ENCODE measurements at places on chromosomes 11 and 22.

- H3K27me3 ChIP-seq = peaks cover 1% of the 10 kb centered on the region
- no peak for DNase-seq
- no peak overlapping the region for H3K27ac ChIP-seq
- no peak overlapping the region for H3K4me3 ChIP-seq
- no peaks in the 10 kb centered on the region for H3K36me3 ChIP-seq
Observed at GRCh38 chr11:107731941-107732688, 20.3 kb upstream of the SLN start.

- H3K4me3 ChIP-seq = no peak overlapping the region
- peaks cover 7% of the 10 kb centered on the region for H3K36me3 ChIP-seq
- peaks cover 7% of the 10 kb centered on the region for H3K4me1 ChIP-seq
Observed at GRCh38 chr11:12359761-12360160, 17.6 kb upstream of the PARVA start.

DNA sequence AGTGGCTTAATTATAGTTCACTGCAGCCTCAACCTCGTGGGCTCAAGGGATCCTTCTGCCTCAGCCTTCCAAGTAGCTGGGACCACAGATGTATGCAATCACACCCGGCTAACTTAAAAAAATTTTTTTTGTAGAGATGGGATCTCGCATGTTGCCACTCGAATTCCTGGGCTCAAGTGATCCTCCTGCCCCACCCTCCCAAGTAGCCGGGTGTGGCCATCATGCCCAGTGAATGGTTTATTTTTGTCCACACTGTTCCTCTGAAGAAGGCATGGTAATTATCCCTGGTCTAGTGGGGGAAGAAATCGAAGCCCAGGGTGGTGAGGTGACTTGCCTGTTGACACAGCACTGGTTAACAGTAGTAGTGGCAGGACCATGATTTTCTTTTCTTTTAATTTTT, 1.9 kb downstream of the SAC3D1 start:
- H3K4me1 ChIP-seq = peaks cover 3% of the 10 kb centered on the region
- peaks cover 8% of the 10 kb centered on the region for H3K27me3 ChIP-seq
- peak overlapping the region; percentile 90 for H3K4me3 ChIP-seq
- H3K36me3 ChIP-seq = no peaks in the 10 kb centered on the region
- DNase-seq = no peak

- no peaks in the 10 kb centered on the region for H3K4me1 ChIP-seq
- H3K27ac ChIP-seq = no peak overlapping the region
- H3K4me3 ChIP-seq = no peak overlapping the region
- no peaks in the 10 kb centered on the region for H3K36me3 ChIP-seq
- H3K27me3 ChIP-seq = peaks cover 9% of the 10 kb centered on the region
Observed at GRCh38 chr22:39094717-39095389, 2.2 kb upstream of the APOBEC3H start.

- no peak overlapping the region for H3K4me3 ChIP-seq
- DNase-seq = no peak
- H3K36me3 ChIP-seq = no peaks in the 10 kb centered on the region
- H3K27ac ChIP-seq = no peak overlapping the region
- peaks cover 6% of the 10 kb centered on the region for H3K27me3 ChIP-seq
- H3K4me1 ChIP-seq = peaks cover 6% of the 10 kb centered on the region
Observed at GRCh38 chr22:25070956-25071355, 118.4 kb downstream of the KIAA1671 start.

- no peak for DNase-seq
- H3K27ac ChIP-seq = no peak overlapping the region
- H3K4me1 ChIP-seq = no peaks in the 10 kb centered on the region
- no peaks in the 10 kb centered on the region for H3K27me3 ChIP-seq
- H3K4me3 ChIP-seq = no peak overlapping the region
Observed at GRCh38 chr11:5368502-5369043, 15.0 kb upstream of the OR51M1 start.

GRCh38 chr11:110613197-110613918, 98.9 kb downstream of the ARHGAP20 start:
- H3K4me3 ChIP-seq = no peak overlapping the region
- DNase-seq = no peak
- H3K36me3 ChIP-seq = no peaks in the 10 kb centered on the region
- no peaks in the 10 kb centered on the region for H3K4me1 ChIP-seq

- H3K4me1 ChIP-seq = no peaks in the 10 kb centered on the region
- peaks cover 4% of the 10 kb centered on the region for H3K36me3 ChIP-seq
- H3K27me3 ChIP-seq = peaks cover 2% of the 10 kb centered on the region
- no peak overlapping the region for H3K4me3 ChIP-seq
- no peak overlapping the region for H3K27ac ChIP-seq
Observed at GRCh38 chr11:46642627-46643335, 25.4 kb downstream of the ATG13 start.

GRCh38 chr11:110156503-110156902, 63.3 kb downstream of the ZC3H12C start:
- peaks cover 2% of the 10 kb centered on the region for H3K27me3 ChIP-seq
- no peak overlapping the region for H3K27ac ChIP-seq
- no peak for DNase-seq
- peaks cover 9% of the 10 kb centered on the region for H3K4me1 ChIP-seq

GRCh38 chr11:42490506-42490905, 821.3 kb upstream of the API5 start:
- no peak overlapping the region for H3K4me3 ChIP-seq
- H3K27ac ChIP-seq = no peak overlapping the region
- H3K4me1 ChIP-seq = no peaks in the 10 kb centered on the region
- H3K27me3 ChIP-seq = no peaks in the 10 kb centered on the region
- no peak for DNase-seq

DNA sequence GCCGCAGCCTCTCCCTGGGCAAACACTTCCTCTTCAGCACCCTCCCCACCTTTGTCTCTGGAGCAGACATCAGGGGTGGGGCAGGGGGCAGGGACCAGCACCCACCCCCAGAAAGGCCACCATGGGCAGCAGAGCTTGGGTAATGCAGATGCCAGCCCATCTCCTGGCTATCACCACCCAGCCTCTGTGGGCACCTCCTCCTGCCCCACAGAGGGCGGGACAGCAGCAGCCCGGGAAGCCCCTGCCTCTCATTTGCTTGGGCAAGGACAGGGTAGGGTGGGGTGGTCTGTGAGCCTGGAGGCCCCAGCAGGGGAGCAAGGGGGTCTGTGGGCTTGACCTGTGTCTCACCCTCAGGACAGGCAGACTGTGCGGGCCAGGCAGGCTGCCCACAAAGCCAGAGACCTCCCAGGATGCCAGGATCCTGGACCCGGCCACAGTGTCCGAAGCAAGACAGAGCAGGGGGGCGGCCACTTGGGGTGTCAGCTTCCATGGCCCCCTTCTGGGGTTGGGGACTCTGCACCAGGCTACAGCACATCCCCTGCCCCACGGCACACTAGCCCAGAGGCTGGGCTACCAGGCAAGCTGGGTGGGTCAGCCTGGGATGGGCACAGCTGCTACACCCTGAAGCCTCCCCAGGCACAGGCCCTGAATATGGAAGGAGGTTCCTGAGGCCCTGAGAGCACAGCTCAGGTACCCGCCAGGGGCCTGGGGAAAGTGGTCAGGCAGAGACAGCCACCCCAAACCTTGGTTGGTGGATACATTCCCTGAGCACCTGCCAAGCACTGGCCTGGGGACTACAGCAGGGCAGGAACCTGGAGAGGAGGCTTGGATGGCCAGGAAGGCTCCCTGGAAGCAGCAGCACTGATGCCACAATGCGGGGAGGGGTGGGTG, 4.5 kb downstream of the RNH1 start:
- H3K36me3 ChIP-seq = peaks cover 4% of the 10 kb centered on the region
- peaks cover 5% of the 10 kb centered on the region for H3K4me1 ChIP-seq
- no peak overlapping the region for H3K27ac ChIP-seq
- H3K27me3 ChIP-seq = peaks cover 19% of the 10 kb centered on the region
- DNase-seq = no peak

- H3K36me3 ChIP-seq = peaks cover 5% of the 10 kb centered on the region
- peaks cover 5% of the 10 kb centered on the region for H3K27me3 ChIP-seq
Observed at GRCh38 chr11:65811764-65812475, 21.8 kb upstream of the SNX32 start.

DNA sequence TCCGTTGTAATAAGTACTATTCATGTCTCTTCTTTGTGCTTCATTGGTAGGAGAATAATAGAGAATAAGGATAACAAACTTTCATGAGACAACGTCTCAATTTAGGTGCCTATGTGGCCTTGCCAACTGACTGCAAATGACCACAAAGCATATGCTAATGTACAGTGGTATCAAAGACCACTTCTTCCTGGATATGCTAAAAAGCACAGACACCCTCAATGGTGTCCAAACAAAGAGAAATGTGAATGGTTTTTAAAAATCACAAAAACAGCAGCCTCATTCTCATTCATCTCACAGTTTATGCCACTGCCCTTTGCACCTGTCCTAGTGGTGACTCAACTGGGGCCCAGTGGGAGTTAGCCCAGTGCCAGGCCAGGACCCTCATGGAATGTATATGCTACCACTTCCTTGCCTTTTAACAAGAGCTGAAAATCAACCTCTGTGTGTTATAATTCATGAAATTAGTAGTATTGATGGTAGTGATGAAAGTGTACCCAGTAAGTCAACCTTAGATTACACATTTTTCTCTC, 65.2 kb upstream of the MTMR2 start:
- H3K27ac ChIP-seq = no peak overlapping the region
- no peaks in the 10 kb centered on the region for H3K36me3 ChIP-seq
- peaks cover 2% of the 10 kb centered on the region for H3K4me1 ChIP-seq
- H3K27me3 ChIP-seq = no peaks in the 10 kb centered on the region
- no peak for DNase-seq

- no peaks in the 10 kb centered on the region for H3K27me3 ChIP-seq
- no peaks in the 10 kb centered on the region for H3K36me3 ChIP-seq
- no peak overlapping the region for H3K27ac ChIP-seq
- peaks cover 6% of the 10 kb centered on the region for H3K4me1 ChIP-seq
Observed at GRCh38 chr11:96314326-96315020, 28.5 kb downstream of the MAML2 start.

GRCh38 chr11:33264926-33265325, 7.7 kb downstream of the HIPK3 start:
- H3K27me3 ChIP-seq = peaks cover 4% of the 10 kb centered on the region
- H3K4me3 ChIP-seq = no peak overlapping the region
- H3K36me3 ChIP-seq = no peaks in the 10 kb centered on the region
- no peak overlapping the region for H3K27ac ChIP-seq
- peaks cover 20% of the 10 kb centered on the region for H3K4me1 ChIP-seq

DNA sequence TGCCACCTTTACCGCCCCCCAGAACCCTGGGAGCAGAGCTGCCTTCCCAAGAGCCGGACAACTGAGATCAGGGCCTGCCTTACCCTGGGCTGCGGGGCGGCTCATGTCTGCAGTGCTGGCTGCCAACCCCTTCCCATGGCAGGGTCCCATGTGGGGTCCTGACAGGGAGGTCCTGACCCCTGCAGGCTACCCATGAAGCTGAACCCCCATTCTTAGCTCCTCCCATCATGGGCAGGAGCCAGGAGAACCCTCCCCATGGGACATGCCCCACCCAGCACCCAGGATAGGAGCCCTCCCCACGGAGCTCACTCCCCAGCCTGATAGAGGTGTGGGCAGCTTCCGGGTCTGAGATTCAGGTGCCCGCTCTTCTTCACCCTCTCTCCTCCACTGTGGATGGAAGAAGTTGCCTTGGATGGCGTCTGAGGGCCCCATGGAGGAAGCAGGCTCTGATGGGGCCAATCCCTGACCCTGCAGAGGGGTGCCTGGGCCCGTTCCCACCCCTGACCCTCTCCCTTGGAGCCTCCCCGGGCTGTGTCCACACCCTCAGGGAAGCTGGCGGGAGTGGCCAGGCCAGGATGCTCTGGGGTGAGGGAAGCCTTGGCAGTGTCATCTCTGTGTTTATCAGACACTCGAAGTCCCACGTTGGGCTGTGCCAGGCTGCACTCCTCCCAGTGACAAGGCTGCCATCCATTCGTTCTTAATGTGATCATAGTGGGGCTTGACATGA, 1508.2 kb downstream of the BRD1 start:
- no peak overlapping the region for H3K4me3 ChIP-seq
- H3K27ac ChIP-seq = no peak overlapping the region
- H3K4me1 ChIP-seq = peaks cover 4% of the 10 kb centered on the region
- no peak for DNase-seq
- H3K27me3 ChIP-seq = peaks cover 19% of the 10 kb centered on the region

DNA sequence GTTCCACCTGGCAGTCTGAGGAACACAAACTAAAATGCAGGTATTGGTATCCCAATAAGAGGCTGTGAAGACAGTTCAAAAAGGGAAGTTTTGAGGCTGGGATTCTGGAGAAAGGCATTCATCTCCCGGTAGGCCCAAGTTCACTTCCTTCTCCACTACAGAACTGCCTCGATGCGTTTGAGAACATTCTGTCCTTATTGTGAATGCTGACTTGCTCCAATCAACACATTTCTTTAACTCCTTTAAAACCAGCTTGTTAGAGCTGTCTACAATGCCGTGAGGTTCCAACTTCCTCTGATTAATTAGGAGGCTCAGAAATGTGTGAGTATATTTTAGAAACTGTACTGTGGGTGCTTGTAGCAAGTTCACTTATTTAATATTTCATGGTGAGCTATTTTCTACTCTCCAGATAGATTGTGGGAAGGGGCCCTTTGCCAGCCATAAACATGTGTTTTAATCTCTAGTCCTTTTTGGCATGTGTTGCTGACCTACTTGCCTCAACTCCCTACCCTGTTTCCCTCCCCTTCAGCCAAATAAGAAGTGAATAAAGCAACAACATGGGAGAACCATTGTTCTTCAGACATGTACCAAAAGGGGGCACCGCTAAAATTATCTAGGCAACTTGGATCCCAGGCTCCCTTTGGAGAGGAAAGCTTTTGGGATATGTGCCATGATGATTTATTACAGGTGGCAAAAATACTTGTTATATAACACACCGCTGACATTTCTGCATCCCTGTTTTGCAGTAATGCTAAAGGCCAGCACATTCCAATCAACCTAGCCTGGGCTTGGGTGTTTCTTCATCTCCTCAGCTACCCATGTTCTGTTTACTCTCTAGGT, 245.6 kb downstream of the BLID start:
- no peaks in the 10 kb centered on the region for H3K36me3 ChIP-seq
- H3K4me1 ChIP-seq = no peaks in the 10 kb centered on the region
- no peak overlapping the region for H3K27ac ChIP-seq
- DNase-seq = no peak

DNA sequence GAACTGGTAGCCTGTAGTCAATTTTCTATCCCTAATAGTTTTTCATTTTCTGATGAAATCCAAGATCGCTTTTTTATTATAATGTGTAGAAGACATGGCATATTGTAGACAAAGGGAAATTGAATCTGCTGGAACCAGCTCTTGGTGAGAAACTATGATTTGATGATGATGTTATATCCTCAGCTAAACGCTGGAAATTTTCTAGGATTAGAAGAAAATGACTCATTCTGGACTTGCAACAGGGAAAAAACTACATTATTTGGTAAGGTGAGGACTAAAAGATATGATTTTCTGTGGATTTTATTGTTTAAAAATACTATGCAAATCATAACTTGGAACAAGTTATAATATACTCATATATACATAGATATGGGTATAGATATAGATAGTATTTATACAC, 14.1 kb upstream of the PGM2L1 start:
- H3K27ac ChIP-seq = no peak overlapping the region
- no peak for DNase-seq
- H3K36me3 ChIP-seq = no peaks in the 10 kb centered on the region
- no peak overlapping the region for H3K4me3 ChIP-seq
- peaks cover under 1% of the 10 kb centered on the region for H3K4me1 ChIP-seq
- no peaks in the 10 kb centered on the region for H3K27me3 ChIP-seq

GRCh38 chr11:79227308-79227707, 213.5 kb downstream of the TENM4 start:
- H3K27ac ChIP-seq = no peak overlapping the region
- no peaks in the 10 kb centered on the region for H3K36me3 ChIP-seq
- no peak for DNase-seq
- no peak overlapping the region for H3K4me3 ChIP-seq
- peaks cover 16% of the 10 kb centered on the region for H3K4me1 ChIP-seq
